ENCODE measurements at places on chromosomes 2 and 18. TPM values are rescaled to one million over a fixed set of nuclear protein-coding genes. Genes with fewer than 3 reads are reported as not detected.

Gene STARD6
- total RNA-seq: not detected

Gene CMPK2
- 2.7 TPM for total RNA-seq

Gene SLC4A5
- 1.3 TPM for total RNA-seq

Gene SPAG16
- total RNA-seq: 17.8 TPM

Gene TMEM169
- total RNA-seq: 0.62 TPM

Gene FOXI3
- total RNA-seq: not detected

Gene RNU2-63P
- total RNA-seq: not detected

Gene ICOS
- not detected for total RNA-seq

Gene MROH2A
- not detected for total RNA-seq

Gene CGREF1
- total RNA-seq: 1.4 TPM

GRCh38 chr18:523561-523960 is 23.1 kb upstream of the COLEC12 start:
- DNase-seq: no peak

- no peak for DNase-seq
Measured at GRCh38 chr2:56271275-56271674, 87.5 kb downstream of the CCDC85A start.

DNA sequence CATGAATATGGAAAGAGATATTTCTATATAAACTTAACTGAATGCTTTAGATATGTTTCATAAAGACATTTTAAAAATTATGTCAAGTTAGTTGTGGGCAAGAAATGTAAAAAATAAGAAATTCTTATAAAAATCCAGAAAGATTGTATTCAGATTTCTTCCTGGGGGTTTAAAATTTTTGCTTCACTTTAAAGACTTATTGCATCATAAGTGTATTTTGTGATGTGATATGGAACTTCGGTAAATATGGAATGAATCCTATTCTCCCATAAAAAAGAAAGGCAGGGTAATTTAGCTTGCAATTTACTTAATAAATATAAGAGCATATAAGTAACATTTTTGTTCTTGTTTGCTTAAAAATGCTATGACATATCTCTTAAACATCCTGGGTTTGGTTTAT is 104.8 kb upstream of the CWC22 start:
- no peak for DNase-seq

GRCh38 chr18:3878401-3878800 is 428.4 kb downstream of the TGIF1 start:
- DNase-seq: no peak

DNA sequence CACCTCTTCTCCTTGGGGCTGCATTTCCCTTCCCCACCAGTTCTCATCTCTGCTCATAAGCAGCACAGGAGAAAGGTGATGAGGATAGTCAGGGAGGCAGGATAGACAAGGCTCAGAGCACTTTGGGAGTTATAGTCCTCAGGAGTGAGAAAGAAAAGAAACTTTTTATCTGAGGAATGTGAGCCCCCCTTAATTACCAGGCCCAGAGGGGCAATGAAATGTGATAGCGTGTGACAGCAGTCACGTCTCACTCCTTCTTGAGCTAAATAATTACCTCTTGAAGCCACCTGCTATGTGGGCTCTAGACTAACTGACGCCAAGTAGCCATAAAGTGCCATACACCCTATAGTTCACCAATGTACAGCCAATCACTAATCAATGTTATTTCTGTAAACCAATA is 105.8 kb downstream of the SPP2 start:
- no peak for DNase-seq

- DNase-seq: no peak
Measured at GRCh38 chr2:51093016-51093415, 61.1 kb upstream of the NRXN1 start.

DNA sequence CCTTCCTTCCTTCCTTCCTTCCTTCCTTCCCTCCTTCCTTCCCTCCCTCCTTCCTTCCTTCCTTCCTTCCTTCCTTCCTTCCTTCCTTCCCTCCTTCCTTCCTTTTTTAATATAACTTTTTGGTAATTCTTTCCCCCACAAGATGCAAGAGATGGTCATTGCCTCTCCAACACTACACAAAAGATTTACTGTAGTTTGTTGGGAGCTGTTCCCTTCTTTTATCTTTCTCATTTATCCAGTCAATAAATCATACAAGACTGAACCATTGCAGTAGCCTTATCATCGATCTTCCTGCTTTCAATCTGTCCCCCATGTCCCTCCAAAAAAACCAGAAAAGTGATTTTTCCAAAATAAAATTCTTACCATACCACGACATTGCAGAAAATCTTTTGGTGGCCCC is 8.2 kb downstream of the APCDD1 start:
- no peak for DNase-seq

DNA sequence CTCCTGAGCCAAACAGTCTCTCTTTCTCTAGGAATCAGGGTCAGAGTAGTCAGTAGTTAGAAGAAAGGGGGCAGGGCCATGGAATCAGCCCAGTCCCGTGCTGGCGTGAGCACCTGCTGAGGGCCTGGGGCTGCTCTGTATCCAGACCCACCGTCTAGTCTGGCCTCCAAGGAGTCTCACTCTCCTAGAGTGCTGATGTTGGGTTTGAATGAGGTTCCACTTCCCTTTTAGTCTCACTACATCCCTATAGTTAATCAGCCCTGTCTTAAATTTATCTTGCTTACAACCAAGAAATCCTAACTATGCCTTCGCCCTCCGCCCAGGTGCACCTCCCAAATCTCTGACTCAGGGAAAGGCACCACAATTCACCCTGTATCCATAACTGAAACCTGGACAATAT is 13.4 kb upstream of the KCTD1 start:
- no peak for DNase-seq

GRCh38 chr2:158778243-158778642 is 16.9 kb upstream of the DAPL1 start:
- no peak for DNase-seq

DNA sequence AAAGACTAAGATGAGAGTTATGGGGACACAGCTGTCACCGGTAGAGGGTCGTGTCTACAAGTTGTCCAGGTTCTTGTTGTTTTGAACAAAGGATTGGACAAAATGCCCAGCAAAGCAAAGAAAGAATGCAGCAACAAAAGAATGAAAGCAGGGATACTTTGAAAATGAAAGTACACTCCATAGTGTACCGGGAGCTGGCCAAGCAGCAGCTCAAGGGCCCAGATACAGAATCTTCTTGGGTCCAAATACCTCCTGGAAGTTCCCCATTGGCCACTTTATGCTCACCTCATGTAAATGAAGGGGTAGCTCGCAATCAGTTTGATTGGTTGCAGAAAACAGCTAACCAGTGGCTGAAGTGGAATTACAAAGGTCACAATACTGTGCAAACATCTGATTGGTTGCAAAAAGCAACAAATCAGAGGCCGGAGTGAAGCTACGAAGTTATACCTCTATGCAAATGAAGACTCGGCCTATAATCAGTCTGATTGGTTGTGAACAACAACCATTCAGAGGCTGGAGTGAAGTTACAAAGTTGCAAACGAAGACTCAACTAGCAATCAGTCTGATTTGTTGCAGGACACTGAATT is 474.9 kb upstream of the TMEFF2 start:
- no peak for DNase-seq

DNA sequence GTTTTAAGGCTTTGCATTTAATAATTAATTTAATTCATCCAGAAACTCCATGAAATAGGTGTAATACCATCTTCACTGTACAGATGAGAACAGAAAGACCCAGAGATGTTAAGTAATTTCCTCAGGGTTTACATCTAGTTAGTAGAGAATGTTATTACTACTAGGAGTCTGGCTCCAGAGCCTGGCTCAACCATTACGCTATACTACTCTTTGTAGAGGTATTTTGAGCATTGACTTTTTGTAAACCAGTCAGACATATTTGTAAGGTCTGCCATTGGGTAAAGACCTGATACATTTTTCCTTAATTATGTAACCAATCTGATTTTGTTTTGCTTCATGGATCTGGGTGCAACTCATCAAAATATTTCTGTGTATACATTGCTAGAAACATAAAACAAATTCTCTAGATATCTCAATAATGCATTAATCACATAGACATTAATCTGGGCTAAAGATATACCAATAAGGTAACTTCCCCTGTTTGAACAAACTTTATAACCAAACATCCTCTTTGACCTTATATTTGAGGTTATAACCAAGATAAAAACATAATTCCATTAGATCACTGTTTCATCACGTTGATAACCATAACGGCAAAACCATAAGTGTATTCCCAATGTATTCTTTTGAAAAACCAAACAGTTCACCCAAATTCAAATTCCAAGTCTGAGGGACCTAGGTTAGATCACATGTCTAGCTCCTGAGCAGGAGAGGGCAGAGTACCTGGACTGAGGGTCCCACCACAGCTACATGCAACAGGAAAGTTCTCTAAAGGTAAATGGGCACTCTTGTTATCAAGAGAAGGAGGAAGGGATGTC is 135.0 kb downstream of the IKZF2 start:
- no peak for DNase-seq

- no peak for DNase-seq
Measured at GRCh38 chr2:240857039-240858008, 11.3 kb upstream of the AGXT start.

DNA sequence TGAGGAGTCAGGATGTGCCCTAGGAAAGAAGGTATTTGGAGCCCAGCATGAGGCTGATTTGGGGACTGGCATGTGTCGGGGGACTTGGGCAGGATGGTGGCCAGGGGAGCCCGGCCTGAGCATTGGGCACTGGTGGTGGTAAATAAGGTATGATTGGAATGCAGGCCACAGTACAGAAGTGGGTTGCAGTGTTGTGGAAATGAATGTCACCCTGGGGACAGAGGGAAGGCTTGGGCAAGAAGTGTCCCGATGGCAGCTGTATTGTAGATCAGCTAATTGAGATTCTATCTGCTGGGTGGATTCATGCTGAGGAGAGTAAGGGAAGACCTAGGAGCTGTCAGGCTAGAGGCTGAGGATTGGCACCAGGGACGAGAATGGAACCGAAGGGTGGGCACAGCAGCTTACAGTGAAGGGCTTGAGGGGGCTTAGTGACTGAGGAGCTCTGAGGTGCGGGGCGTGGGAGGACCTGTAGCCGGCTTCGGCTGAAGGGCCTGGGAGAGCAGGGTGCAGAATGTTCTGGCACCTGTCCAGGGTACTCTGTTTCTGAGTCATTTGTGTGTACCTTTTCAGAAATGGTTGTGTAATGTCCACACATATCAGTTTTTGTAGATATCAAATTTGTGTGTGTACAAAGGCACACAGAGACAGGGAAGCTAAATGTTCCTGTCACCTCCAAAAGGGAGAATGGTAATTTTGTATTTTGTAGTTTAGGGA is 170.2 kb downstream of the PRKCE start:
- DNase-seq: no peak

DNA sequence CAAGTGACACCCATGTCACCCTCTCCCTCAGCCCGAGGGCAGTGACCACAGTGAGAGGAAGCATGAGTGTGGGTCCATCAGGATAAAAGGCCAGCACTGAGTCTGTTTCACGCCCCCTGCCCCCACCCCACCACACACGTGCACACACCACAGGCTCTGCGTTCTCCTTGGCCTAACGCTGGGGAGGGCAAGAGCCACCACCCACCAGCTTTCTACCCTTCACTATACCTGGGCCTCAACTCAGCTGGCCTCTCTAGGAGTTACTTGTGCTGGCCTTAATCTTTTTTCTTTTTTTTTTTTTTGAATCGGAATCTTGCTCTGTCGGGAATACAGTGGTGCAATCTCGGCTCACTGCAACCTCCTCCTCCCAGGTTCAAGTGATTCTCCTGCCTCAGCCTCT is 140.5 kb downstream of the ZFP36L2 start:
- DNase-seq: no peak

- no peak for DNase-seq
Measured at GRCh38 chr2:201644001-201644400, 698 bp upstream of the TMEM237 start.

GRCh38 chr2:176150584-176151441 is 537 bp upstream of the HOXD4 start:
- DNase-seq: no peak

GRCh38 chr2:180219491-180219890 is 212.4 kb upstream of the CWC22 start:
- no peak for DNase-seq

DNA sequence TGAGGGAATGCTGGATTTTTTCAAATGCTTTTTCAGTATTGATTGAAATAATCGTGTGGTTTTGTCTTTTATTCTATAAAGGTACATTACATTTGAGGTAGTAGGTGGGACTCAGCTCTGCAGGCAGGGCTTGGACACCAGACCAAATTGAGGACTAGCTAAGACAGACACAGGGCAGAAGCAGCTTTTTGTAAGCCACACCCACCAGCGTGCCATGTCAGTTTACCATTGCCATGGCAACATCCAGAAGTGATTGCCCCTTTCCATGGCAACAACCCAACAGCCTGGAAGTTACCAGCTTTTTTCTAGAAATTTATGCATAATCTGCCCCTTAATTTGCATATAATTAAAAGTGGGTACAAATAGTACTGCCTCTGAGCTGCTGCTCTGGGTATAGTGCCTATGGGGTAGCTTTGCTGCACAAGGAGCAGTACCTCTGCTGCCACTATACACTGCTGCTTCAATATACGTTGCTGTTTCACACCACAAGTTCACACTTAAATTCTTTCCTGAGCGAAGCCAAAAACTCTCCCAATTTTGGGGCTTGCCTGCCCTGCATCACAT is 23.6 kb upstream of the VWA3B start:
- DNase-seq: no peak

GRCh38 chr2:96537066-96537733 is 648 bp downstream of the ARID5A start:
- DNase-seq: peak; percentile 89

DNA sequence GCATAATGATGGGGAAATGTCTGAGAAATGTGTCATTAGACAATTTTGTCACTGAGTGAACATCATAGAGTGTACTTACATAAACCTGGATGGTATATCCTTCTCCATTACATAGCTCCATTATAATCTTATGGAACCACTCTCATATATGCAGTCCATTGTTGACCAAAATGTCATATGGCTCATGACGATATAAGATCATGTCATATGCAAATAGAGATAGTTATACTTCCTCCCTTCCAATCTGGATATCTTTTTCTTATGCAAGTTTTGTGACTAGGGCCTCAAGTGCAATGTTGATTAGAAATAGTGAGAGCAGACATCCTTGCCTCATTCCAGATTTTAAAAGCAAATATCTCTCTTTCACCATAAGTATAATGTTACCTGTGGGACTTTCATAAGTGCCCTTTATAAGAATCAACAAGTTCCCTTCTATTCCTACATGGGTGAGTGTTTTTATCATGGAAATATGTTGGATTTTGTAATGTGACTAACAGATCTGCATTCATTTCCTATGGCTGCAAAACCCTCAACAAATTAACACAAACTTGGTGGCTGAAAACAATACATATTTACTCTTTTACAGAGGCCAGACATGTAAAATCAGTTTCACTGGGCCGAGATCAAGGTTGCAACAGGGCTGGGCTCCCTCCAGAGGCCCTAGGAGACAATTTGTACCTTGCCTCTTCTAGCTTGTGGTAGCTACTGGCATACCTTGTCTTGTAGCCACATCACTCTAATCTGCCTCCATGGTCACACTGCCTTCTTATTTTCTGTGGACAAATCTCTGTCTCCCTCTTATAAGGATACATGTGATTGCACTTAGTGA is 21.6 kb upstream of the SULT1C4 start:
- no peak for DNase-seq

- no peak for DNase-seq
Measured at GRCh38 chr18:72161691-72162090, 382.5 kb downstream of the CBLN2 start.

All from Right ventricle myocardium superior (tissue), 1 donor.